ENCODE measurements at places on chromosomes 2 and 18.

- DNase-seq, result peak; percentile 43
Observed at GRCh38 chr18:79400091-79400590, 4.4 kb downstream of the NFATC1 start.

- no peak for DNase-seq
Observed at GRCh38 chr18:26809346-26809745, 56.2 kb downstream of the AQP4 start.

- no peak for DNase-seq
Observed at GRCh38 chr2:9392898-9393765, 30.2 kb downstream of the ITGB1BP1 start.

- no peak for DNase-seq
Observed at GRCh38 chr2:218783688-218784087, 1.7 kb downstream of the CYP27A1 start.

DNA sequence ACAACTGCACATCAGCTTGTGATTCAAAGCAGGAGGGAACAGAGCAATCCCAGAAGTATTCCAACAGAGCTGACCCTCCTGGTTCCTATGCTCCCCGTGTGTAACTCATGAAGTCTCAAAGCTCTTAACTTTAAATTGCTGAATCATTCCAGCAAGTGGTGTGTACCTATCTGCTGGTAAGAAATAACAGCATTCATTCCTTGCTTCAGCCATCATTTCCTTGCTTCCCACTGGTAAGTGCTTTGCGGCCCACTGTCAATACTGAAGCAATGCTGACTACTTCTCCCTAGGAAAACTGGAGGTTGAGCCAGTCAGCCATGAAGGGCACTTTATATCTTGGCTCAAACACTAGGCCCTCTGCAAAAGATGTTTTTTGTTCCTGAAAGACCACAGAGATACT is 222.4 kb downstream of the EXOC6B start:
- DNase-seq, result no peak

DNA sequence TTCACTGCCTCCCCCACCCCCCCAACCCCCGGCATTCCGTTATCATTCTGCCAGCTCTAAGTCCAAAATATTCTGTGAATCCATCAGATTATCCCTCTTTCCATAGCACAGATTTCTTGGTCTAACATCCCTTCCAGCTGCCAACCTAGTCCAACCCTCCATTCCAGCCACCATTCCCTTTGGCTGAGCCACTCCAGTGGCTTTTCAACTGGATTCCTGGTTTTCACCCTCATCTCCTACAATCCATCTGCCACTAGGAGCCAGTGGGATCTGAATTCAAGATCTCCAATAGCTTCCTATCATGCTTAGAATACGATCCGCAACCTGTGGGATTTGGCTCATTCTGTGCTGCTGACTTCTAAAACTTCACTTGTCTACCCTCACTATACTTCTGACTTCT is 1.2 kb downstream of the DAW1 start:
- DNase-seq, result no peak

DNA sequence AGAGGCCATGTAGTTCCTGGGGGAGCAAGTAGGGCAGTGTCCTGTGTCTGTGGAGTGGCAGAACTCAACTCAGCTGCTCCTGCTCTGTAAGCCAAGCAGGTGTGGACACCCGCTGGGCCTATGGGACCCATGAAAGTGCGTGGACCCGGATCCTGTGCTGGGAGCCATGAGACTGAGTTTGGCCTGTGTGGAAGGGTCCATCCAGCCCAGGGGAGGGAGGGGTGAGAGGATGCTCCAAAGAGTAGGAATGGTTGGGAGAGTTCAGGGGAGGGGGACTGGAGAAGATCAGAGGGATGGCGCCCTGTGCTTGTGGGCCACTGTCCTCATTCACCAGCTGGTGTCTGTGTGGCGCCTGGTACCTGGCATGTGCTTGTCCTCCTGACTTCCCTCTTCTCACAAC is 226.4 kb upstream of the HS6ST1 start:
- no peak for DNase-seq

- DNase-seq, result no peak
Observed at GRCh38 chr2:112004253-112004645, 50.8 kb upstream of the TMEM87B start.

GRCh38 chr2:234257859-234258561 is 207.5 kb downstream of the SPP2 start:
- DNase-seq, result no peak

All from immature natural killer cell (primary cell).